Stimulated activated naive CD4-positive, alpha-beta T cell treated with Interleukin-2 at 50 U/mL for 16 hours (primary cell): ENCODE measurements at places on chromosomes 2 and 18.

DNA sequence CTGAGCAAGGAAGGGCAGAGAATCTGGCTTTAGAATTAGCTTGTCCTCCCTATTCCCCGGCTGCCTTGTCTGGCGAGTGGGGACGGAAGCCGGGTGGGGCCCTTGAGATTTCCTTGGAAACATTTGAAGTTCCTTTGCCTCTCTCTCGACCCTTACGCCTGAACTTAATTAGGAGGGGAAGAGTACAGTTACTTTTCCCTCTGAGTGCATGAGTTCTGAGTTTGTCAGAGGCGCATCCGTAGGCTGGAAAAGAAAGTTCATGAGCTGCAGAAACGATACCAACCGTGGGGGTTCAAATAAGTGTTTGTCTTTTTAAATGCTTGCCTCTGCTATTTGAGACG, 468 bp downstream of the PIKFYVE start:
- no peak for DNase-seq

DNA sequence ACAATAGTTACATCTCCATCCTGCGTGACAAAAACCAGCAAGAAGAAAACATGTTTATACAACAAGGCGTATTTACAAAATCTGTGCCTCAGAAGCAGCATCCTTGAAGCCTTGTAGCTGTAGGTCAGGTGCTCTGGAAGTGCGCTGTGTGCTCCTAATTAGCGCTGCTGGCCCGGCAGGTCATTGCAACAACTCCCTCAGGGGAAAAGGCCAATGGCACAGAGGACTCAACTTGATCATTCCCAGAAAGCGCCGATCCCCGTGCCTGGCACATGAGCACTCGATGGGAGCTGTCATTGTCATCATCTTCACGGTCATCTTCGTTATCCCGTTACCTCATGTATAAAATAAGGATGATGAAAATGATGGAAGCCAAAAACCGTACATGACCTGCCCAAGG, 58.5 kb downstream of the EIPR1 start:
- no peak for DNase-seq

DNA sequence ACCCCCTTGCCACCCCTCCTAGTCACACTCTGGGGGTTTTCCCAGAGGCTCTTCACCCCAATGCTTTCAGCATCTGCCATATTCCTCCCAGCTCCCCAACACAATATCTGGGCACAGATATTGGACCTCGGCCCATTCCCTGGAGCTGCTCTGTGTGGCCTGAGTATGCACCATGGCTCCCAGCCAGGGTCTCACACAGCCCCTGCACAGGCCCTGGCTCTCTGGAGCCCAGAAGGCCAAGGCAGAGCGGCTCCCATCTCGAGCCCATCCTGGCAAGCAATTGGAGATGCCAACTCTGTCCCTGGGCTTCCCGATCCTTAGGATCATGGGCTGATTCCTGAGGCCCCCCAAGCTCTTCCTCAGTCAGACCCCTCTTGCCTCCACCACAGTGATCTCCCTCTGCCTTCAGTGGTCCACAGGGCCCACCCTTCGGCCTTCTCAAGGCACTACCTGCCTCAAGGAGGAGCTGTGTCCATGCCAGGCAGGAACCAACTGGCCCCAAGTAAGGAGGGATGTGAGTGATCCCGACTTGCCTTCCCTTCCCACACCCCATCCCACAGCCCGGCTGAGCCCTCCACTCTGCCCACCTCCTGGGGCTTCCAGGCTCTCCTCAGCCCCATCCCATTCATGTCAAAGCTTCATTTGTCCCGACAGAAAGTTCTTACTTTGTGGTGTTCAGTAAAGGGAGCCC, 62.7 kb downstream of the ADD2 start:
- no peak for DNase-seq

GRCh38 chr2:149061133-149061745, 22.7 kb downstream of the LYPD6B start:
- DNase-seq: no peak

- no peak for DNase-seq
Observed at GRCh38 chr2:199462956-199463692, 5.4 kb upstream of the SATB2 start.

DNA sequence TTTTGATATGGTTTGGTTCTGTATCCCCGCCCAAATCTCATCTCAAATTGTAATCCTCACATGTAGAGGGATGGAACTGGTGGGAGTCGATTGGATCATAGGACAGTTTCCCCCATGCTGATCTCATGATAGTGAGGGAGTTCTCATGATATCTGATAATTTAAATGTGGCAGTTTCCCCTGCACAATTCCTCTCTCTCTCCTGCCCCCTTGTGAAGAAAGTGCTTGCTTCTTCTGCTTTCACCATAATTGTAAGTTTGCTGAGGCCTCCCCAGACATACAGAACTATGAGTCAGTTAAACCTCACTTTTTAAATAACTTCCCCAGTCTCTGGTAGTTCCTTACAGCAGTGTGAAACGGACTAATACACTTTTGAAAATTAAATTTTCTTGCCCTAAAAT, 12.3 kb upstream of the KCNJ3 start:
- no peak for DNase-seq

GRCh38 chr2:190190507-190191162, 128.1 kb upstream of the MSTN start:
- DNase-seq: no peak

DNA sequence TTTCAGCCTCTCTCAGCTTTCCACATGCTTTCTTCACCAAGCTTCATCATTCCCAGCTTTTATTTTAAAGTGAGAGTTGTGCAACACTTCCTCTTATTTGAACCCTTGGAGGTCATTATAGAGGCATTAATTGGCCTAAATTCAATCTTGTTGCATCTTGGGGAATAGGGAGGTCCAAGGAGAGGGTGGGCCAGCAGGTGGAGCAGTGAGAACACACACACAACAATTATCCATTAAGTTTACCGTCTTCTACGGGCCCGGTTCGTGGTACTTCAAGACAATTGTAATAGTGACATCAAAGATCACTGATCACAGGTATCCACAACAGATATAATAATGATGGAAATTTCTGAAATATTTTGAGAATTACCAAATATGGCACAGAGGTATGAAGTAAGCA, 457.2 kb upstream of the SMIM21 start:
- no peak for DNase-seq

GRCh38 chr2:215553946-215554345, 118.1 kb upstream of the FN1 start:
- DNase-seq: no peak

- DNase-seq: no peak
Observed at GRCh38 chr2:135667045-135667444, 74.6 kb upstream of the UBXN4 start.

GRCh38 chr2:8255448-8255800, 426.4 kb upstream of the ID2 start:
- no peak for DNase-seq

DNA sequence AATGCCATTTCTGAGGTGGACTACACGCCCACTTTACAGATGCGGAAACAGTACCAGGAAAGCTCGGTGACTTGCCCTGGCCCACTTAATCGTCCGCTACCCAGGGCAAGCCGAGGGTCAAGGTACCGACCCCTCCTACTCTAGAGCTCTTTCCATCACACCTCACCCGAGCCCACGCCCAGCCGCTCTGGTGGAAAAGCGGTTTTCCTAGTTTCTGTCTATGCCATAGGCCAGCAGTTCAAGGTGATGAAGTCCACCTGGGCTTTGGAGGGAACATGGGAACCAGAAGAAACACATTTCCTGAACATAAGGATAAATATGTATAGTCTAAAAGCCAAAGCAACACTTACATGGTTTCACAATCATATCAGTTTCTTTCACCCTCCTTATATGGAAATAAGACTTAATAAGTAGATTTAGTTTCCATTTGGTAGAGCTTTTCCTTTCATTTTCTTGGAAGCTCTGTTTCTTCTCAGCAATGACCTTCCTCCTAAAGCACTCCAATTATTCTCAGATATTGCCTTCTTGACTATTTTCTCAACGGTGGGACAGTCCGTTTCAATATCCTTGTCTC, 567 bp downstream of the VWA3B start:
- DNase-seq: no peak

- no peak for DNase-seq
Observed at GRCh38 chr18:79571211-79572092, 108.2 kb upstream of the CTDP1 start.

DNA sequence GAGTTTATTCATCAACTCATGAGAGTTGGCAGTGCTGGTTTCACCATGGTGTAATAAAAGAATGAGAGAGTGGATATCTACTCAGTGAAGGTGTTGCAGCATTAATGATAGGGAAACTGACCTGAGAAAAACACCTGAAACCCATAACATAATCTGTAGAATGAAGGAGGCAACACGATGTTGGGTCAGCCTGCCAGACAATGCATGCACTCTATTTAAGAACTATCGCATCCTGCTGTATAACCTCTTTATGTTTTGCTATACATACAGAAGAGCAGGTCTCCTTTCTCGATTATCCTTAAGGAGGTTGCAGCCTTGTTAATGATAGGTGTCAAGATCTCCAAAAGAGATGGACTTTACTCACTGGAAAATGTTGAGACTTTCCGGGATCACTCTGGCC, 65.9 kb downstream of the IKZF2 start:
- no peak for DNase-seq

DNA sequence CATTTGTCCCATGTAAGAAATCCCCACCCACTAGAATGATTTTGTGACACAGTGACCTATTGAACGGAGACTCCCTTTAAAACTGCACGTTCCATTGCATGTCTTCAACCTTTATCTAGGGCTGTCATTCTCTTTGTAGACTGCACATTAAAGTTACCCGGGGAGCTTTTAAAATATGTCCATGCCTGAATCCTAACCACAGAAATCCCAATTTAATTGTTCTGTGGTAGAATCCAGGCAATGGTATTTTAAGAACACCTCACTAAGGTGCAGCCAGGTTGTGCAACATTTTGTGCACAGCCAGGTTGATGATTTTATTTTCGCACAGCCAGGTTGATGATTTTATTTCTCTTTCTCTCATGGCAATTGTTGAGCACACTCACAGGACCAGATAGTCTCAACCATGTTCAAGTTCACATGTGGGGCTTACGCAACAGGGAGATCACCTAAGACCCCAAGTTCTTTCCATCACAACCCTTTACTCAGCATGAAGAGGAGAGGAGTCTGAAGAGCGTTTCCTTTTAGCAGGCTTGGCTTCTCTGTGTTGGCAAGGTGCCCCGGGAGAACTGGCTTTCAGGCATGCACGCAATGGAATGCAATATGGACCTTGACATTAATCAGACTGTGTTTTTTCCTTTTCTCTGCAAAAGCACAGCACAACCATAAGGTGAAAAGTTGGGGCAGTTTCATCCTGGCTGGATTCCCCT, 467.3 kb upstream of the ETAA1 start:
- no peak for DNase-seq
